ENCODE measurements at places on chromosomes 7 and 10.

DNA sequence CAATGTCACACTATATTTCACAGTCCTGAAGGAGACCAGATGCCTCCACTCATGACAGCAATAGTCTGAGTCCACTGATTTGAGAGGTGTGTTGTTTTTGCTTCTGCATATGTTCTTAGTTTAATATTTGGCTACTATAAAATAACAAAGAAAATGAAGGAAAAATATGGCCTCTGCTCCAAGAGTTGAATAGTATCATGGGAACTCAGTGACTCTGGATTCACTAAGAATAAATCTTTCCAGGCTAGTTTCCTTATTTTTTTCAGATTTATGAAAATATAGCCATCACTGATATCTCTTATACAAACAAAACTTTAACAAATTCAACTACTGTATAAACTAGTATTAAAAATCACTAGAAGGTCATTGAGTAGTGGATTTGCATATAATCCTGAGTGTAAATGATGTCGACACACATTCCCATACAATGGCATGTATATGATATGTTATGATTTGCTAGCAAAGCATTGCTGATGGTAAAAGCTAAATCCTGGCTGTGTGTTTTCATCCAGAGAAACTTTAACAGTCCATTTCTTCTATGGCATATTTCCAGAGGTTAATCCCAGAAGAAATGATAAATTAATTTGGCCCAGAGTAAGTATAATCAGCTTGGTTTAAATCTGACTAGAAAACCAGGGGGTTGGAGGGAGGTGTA lies 66.0 kb upstream of the VIPR2 start:
- DNase-seq: no peak

DNA sequence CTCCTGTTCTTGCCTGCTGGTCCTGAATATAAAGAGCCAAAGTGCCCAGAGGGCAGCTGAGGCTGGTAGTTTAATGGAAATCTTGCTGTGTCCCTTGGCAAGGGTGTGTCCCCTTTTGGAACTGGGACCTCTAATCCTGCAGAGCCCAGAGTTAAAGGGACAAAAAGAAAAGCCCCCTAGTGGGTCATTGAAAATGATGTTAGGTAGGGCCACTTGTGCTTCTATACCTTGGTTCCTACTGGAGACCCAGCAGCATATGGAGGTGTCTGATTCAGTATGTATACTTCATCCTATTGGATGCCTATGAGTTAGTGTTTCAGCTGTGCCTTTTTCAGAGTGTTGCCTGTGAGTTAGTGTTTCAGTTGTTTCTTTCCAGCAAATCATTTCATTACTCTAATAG lies 30.5 kb downstream of the TFAM start:
- no peak for DNase-seq

GRCh38 chr7:2082139-2082998 lies 150.4 kb downstream of the MAD1L1 start:
- peak; percentile 65 for DNase-seq

DNA sequence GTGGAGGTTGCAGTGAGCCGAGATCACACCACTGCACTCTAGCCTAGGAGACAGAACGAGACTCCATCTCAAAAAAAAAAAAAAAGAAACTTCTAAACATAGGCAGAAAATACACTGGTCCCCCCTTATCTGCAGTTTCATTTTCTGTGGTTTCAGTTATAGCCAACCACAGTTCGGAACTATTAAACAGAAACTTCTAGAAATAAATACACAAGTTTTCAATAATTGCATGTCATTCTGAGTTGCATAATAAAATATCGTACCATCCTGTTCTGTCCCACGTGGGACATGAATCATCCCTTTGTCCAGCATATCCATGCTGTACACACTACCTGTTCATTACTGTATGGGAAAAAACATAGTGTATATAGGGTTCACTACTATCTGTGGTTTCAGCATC lies 8.0 kb downstream of the XRCC2 start:
- DNase-seq: no peak

All from glutamatergic neuron (in vitro differentiated cells).